CD4-positive, alpha-beta T cell treated with Interleukin-6 at 100 ng/mL for 8 hours (primary cell): ENCODE measurements at places on chromosomes 16 and 17.

DNA sequence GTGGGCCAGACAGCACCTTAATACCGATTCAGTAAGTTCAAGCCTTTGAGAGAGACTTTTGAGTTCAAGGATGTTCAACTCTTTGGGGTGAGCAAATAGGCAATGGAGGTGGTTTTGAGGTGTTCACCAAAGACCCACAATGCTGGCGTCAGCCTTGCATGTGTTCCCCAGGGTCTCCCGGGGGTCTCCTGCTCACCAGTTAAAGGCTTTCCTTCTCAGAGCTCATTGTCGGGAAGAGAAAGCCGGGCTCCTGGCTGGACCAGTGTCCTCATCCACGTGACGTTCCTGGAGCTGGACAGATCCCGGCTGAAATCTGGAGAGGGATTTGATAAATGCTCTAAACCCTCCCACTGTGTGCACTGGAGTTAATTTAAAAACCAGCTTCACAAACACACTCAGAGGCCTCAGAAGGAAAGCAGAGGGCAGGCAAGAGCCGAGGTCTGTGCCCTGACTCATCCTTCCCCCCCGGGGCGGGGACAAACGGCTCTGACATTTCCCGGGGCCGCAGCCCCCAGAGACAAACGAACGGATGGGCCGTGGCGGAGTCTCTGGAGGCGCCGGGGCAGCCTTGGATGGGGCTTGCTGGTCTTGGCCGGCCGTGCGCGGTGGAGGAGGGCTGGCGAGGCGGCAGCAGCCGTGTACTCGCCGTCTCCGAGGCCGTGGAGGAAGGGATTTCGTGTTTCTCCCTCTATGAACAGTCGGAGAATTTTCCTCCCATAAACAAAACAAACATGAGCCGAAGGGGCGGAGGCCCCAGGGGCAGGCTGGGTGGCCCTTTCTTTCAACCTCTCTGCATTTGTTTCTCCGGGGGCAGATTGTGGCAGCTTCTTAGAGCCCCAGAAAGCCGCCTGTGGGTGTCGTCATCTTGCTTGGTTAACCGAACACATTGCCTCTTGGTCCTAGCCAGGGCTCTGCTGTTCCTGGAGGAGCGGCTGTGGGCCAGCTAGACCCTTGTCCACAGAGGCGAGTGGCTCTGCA is 94.2 kb downstream of the NTN1 start:
- no peak for DNase-seq

DNA sequence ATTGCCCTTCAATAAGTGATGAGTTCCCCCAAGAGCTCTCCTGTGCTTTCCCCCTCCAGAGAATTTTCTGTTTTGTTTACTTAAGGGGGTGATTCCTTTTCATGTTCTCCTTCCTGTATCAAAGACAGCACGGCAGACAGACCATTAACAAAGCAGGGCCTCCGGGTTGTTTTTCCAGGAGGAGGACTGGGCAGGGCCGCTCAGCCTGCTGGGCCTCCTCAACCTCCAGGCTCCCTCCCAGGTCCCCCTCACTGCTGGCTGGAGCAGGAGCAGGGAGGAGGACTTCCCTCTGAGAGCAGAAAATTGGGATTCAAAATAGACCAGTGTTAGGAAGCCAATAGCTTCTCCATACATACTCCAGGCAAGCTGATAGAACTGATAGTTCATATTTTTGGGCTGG is 20.4 kb downstream of the SDK2 start:
- no peak for DNase-seq

DNA sequence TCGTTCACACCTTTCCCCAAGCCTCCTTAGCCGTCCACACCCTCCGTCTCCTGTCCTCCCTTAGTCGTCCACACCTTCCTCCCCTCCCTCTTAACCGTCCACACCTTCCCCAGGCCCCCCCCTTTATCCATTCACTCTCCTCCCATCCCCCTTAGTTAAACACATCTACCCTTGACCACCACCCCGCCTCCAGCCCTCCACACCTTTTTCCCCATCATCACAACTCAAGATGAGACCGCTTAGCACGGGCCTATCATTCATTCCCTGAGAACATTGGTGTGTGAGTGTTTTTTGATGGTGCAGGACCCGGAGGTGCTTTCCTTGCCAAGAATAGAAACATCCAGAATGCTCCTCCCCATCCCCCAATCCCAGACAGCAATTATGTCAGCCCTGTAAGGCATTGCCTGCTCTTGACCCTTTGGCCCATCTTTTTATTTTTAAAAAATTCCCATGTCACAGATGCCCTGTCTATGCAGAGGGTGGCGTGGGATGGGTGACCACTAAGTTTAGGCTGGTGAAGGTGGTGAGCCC is 1.4 kb downstream of the TENT4B start:
- no peak for DNase-seq

GRCh38 chr17:2736956-2737355 is 12.5 kb downstream of the CCDC92B start:
- no peak for DNase-seq

DNA sequence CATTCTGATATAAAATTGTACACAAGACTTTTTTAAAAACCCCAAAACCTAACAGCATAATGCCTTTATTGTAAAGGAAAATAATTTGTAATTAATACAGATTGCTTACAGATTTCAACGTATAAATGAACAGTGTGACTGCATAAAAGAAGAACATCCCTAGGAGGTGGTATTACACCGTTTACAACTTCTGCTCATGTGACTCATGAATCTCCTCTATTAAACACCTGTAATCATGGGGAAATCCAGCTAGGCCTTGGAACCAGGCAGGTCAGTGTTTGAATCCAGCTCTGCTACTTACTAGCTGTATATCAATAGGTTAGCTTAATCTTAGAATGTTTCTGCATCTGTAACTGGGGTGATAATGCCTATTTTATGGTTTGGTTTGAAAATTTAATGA is 15.2 kb downstream of the RABEP1 start:
- DNase-seq = no peak

- DNase-seq = no peak
These were observed 15.7 kb upstream of the CBX8 start for GRCh38 chr17:79812353-79813258.

DNA sequence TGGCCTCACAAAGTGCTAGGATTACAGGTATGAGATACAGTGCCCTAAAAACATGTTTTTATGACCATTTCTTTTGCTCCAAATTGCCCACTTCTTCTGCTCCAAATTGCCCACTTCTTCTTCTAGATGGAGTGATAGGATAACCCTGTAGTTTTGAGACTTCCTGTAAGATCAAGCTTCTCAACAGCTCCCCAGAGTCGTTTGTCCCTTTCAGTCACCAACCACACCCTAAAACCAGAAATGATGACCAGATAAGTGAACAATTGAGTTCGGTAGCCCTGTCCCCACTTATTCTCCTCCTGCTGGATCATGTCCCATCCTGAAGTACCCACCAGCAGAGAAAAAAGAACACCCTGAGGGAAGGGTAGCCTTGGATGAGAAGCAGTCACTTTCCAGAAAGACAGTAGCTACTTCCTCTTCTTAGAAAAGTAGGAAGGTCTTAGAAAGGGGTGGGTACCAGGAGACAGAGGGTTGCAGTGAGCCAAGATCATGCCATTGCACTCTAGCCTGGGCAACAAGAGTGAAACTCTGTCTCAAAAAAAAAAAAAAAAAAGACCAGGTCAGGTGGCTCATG is 2.5 kb downstream of the ODAD4 start:
- no peak for DNase-seq

DNA sequence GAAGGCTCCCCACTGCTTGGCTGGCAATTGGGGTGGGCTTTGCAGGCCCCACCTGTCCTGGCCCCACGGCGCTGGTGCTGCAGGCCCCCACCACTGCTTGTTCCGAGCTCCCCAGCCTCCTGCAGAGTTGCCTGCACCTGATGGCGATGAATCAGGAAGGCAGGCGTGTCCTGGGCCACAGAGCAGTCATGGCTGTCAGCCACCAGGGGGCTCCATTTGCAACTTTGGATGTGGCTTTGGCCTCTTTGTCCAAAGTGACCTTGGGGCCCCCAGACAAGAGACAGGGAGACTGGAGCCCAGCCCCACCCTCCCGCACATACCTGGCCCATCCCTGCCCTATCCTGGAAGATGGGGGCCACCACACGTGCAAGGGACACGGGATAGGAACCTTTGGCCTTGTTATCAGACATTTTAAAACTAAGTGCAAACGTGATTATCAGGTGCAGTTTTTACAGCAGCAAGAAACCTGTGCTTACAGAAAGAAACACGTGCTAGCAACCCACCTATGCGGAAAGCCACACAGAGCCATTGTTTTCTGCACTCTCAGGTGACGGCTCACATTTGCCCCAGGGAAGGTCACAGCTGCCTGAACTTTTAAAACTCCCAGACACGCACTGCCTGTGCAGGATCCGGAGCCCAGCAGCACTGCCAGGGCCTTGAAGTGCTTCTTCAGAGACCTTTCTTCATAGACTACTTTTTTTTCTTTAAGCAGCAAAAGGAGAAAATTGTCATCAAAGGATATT is at the start of gene DNASE1:
DNASE1 (plus strand) TSS at position 443 of the 743 bp plus-strand sequence. CDS start 683 bp downstream, outside the sequence.
- DNase-seq = peak; percentile 51

GRCh38 chr17:16906680-16907079 is 65.2 kb downstream of the TNFRSF13B start:
- no peak for DNase-seq

DNA sequence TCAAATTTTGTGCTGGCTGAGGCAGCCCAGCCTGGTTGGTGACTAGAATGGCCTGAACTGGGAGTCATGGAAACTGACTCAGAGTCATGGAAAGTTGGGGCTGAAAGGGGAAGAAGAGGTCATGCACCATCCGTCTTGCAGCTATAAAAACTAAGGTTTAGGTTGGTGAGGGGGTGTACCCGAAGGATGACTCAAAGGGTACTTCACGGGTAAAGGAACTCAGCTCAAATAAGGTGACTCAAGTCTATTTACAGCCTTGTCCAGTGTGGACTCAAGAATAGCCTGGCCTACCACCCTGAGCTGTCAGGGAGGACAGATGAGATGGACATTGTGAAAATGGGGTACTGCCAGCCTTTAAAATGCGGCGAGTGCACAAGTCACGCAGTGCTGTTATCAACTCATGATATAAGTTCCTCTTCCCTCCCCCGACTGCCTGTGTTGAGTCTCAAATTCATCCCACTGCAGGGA is 18.6 kb downstream of the CD300LB start:
- DNase-seq = no peak

GRCh38 chr17:27353461-27354050 is 59.6 kb downstream of the WSB1 start:
- peak; percentile 84 for DNase-seq

GRCh38 chr17:36935671-36936454 is 1.4 kb upstream of the LHX1 start:
- DNase-seq = no peak

DNA sequence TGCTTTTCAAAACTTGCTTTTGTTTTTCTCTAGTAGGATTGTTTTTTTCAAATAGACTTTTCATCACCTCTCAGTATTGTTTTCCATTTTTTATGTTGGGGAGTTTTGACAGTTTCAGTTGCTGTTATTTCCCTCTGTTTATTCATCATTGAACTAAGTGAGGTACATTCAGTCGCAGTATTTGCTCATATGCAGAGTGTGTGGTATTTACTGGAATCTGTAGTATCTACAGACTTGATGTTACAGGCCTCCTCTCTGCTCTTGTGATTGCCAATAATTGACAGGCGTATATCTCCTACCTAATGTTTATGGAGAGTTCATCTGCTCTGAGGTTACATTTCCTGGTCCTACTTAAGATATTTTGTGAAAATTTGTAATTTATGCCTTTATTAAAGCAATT is 49.6 kb downstream of the COX10 start:
- no peak for DNase-seq

DNA sequence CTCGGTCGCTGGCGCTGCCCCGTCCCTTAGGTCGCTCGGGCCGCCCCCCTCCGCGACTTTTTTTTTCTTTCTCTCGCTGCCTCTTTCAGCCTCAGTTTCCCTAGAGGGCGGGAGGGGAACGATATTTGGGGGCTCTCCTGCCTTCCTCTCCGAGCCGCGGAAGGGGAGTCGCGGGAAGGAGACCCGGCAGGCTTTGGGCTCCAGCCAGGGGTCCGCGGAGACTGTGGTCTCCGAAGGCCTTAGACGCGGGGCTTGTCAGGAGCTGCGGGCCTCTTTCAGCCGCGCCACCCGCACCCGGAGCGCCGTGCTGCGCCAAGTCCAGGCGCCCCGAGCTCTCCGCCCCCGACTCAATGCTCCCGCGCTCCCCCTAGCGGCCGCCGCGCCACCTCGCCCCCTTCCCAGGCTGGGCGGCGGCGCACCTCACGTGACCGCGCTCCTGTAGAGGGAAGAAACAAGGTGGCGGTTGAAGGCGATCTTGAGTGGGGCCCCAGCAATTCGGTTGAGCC is at the start of gene LRRC37B:
LRRC37B (plus strand) TSS at position 427 of the 506 bp plus-strand sequence. CDS start 14,010 bp downstream, outside the sequence.
- DNase-seq = peak; percentile 84

DNA sequence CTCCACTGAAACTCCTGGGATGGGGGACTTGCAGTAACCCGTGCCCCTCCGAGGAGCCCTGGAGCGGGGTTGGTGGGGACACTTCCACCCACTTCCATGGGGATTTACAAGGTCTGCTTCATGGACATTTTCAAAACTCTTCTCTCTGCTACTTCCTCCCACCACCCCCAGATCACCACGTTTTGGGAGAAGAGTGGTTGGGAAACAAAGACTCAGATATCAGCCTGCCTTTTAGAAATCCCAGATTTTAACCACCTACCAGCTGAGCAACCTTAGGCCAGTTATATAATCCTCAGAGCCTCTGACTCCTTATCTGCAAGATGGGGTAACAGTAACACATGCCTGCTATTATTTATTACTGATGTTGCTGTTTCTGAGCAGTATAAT is 184.8 kb downstream of the CCDC182 start:
- no peak for DNase-seq

DNA sequence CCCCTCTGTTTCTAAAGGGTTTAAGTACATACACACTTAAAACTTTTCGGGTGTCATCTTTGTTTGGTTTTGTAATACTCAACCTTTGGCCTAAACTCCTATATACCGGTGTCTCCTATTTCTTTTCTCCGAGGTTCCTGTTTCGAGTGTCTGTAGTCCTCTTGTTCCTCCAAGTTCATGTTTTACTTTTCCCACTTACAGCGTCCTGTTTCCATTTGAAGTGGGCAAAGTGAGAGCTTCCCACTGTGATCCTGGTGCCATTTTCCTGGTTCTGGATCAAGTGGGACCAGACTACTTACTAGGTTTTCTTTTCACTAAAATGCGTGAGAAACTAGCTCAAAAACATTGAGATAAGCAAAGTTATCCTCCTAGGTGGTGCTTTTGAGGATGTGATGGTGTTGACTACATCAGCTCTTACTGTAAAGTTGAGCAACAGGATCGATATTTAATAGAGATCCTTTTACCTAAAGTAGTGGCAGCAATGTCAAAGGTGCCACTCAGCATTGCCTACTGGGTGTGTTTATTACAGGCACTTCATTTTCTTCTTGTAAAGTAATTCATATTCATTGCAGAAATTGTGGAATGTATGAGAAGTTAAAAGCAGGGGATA is 1.3 kb downstream of the PSMD3 start:
- no peak for DNase-seq

DNA sequence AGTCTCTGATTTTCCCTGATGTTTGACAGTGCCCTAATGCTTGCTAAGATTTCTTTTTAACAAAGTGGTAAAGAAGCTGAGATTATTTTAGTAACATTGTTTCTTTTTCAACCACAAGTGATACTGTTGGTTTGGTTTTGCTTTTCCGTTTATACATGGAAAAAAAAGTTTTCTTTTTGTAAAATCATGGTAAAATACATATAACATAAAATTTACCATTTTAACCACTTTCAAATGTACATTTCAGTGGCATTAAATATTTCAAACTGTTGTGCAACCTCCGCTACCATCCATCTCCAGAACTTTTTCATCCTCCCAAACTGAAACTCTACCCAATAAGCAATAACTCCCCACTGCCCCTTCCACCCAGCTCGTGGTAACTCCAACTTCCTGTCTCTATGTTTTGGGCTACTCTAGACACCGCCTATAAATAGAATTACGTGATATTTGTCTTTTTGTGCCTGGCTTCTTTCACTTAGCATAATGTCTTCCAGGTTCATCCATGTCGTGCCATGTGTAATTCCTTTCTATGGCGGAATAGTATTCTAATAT is 4.6 kb downstream of the CIITA start:
- no peak for DNase-seq
